ENCODE measurements at places on chromosomes 7 and 10.

GRCh38 chr7:73834626-73835191 is 3.9 kb downstream of the CLDN4 start:
- DNase-seq = no peak

DNA sequence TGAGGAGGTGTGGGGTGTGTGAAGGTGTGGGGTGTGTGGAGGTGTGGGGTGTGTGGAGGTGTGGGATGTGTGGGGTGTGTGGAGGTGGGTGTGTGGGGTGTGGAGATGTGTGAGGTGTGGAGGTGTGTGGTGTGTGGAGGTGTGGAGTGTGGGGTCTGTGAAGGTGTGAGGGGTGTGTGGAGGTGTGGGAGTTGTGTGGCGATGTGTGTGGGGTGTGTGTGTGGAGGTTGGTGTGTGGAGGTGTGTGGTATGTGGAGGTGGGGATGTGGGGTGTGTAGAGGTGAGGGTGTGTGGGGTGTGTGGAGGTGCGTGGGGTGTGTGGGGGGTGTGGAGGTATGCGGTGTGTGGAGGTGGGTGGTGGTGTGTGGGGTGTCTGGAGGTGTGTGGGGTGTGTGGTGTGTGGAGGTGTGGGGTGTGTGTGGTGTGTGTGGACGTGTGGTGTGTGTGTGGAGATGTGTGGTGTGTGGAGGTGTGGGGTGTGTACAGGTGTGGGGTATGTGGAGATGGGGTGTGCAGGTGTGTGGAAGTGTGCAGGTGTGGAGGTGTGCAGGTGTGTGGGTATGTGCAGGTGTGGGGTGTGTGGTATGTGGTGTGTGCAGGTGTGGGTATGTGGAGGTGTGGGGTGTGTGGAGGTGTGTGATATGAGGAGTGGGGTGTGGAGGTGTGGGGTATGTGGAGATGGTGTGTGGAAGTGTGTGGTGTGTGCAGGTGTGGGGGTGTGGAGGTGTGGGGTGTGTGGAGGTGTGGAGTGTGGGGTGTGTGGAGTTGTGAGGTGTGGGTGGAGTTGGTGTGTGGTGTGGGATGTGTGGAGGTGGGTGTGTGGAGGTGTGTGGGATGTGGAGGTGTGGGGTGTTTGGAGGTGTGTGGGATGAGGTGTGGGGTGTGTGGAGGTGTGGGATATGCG is 34.5 kb downstream of the SPDYE17 start:
- no peak for DNase-seq

DNA sequence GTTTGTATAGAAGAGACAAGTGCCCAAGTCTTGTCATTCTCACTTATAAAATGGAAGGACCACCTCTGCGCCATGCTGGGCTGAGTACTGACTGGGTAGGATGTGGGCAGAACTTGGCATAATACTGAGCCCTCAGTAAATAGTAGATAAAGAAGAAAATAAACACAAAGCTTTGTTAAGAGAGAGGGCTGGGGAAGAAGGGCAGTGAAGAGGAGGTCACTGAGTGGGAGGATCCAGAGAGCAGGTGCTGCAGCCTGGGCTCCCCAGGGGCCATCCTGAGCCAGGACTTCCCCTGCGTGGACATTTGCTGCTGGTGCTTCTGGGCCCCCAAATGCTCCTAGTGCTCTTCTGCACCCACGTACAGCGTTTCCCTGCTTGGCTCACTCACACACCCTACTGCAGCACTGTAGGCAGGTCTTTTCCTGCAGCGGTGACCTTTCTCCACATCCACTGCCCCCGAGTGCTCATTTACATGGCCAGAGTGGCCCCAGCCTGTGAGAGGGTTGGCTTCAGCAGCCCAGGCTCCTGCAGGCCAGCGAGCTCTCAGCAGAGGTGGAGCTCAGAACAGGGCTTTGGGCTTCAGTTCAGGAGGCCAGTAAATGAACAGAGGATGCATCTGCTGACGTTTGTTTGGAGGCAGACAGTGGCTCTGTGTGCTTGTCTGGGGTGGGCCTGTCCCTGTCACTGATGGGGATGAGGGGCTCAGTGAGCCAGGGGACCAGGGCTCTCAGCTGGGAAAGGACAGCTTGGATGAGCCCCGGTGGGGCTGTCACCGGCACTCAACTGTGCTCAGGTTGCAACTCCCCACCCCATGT is 164.6 kb downstream of the ADARB2 start:
- no peak for DNase-seq

GRCh38 chr10:98430427-98430826 is 15.4 kb upstream of the PYROXD2 start:
- DNase-seq = no peak

- DNase-seq = no peak
These were observed 14.2 kb upstream of the PDCD4 start for GRCh38 chr10:110857265-110858171.

DNA sequence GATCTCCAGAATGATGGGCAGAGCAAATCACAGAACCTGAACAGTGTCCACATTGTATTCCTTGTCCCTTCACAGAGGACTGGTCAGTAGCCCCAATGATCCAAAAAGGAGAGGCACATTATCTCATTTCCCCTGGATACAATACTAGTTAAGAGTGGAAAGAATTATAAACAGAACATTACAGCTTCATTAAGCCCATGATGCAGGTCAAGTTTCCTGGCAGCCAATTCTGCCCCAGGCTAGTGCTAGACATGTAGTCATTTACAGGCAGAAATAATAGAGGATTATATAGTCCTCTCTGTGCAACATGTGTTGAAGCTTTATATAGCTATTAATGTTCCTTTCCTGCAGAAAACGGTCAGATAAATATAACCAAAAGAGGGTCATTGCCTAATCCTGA is 124.3 kb upstream of the WNT16 start:
- DNase-seq = no peak

- DNase-seq = no peak
These were observed 975.8 kb upstream of the LRRTM3 start for GRCh38 chr10:65950075-65950474.

DNA sequence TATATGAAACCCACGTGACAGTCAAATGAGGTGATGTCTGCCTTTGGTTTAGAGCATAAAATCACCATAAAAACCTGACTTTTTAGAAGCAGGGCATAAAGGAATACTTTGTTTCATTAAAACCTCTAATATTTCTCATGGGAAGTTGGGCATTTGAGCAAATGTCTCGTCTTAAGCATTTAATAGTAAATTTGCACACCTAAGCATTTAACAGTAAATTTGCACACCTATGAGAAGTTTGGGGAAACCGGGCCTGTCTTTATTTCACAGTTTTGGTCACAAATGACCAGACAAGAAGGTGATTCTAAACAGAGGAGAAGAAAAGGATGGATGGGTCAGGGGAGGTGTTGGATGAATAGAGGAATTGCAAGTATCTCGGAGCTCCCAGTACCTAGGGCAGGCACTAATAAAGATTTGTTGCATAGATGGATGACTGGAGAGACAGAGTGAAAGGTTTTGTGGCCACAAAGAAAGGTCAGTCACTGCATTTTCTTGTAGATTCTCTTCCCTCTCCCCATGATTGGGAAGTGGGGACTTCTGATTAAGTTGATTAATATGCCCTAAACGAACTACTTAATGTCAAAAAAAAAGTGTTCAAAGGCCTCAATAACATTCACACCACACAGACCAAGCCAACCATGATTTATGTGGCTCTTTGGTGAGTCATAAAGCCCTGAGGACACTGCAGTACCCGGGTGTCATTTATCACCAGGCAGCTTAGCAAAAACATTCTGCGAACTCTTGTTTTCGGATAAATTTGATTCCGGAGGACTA is 158.2 kb downstream of the SPAG6 start:
- DNase-seq = no peak

DNA sequence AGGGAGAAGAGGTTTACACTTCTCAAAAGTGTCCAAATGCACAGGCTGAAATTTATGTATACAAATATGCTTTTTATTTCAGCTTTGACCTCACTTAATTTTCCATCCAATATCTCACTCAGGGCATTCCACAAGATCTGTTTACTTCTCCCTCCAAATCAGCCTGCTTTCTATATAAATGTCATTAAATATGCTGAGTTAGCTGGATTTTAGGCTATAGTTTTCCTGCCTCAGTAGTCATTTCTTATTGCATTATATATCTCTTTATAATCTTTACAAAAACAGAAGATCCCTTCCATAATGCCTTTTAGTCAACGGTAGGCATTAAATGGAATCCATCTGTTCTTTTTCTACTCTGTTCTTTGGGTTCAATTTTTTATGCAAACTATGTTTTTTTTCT is 71.7 kb upstream of the KCND2 start:
- DNase-seq = no peak

- no peak for DNase-seq
These were observed 1.4 kb downstream of the FXYD4 start for GRCh38 chr10:43372765-43373361.
